ENCODE measurements at places on chromosomes 4 and X.

DNA sequence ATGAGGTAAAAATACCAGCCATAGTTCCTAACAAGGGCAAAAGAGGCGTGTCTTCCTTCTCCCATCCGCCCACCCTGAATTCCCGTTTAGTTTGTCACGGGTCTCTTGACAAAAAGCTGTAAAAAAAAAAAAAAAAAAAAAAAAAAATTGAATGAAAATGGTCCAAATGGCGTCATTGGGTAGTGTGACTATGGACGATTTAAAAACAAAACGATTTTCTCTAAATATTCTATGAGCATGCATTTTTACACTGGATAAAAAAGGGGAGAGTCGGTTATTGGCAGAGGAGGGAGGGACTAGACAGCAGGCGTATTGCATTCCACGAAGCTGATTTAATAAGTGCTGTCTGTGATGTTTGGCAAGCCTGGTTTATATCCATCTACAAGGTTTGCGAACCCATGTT, at the start of gene FAM133A:
TSS of gene FAM133A (plus strand) at position 338 of the 403 bp plus-strand sequence. CDS start 35,214 bp downstream, outside the sequence.
- DNase-seq: no peak

- no peak for DNase-seq
Measured at GRCh38 chr4:99886146-99886545, 8.1 kb downstream of the LAMTOR3 start.

- DNase-seq: no peak
Measured at GRCh38 chr4:15482842-15483241, 13.2 kb downstream of the CC2D2A start.

DNA sequence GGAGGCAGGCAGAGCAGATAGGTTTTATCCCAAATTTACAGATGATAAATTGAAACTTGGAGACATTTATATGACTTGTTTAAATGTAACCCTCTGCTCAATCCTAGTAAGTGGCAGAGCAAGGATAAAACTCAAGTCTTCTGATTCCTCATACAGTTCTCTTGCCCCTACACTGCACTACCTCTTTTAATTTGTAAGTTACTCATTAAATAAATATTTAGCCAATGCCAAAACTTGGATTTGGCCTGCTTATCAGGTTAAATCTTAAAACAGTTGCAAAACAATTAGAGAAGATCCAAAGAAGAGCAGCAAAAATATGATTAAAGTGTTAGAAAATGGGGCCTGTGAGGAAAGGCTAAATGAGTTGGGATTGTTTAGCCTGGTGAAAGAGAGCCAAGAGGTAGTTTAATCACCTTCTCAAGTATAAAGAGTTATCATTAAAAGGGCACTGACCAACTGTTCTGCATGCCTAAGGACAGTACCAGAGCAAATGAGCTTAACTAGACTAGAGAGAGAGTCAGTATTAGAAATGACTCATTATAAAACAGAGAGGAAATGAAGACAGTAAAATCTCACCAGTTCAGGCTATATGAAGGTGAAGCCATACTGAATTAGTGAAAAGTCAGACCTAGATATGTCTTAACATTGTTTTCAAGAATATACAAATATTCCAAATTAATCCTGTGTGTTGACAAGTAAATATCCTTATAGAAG, 146.3 kb downstream of the GRIA3 start:
- DNase-seq: no peak
